ENCODE measurements at places on chromosomes 3 and 15.

GRCh38 chr3:13197795-13198194 lies 124.6 kb upstream of the IQSEC1 start:
- no peak overlapping the region for H3K4me3 ChIP-seq
- no peak overlapping the region for H3K27ac ChIP-seq
- H3K4me1 ChIP-seq, result peaks cover 13% of the 10 kb centered on the region
- H3K36me3 ChIP-seq, result no peaks in the 10 kb centered on the region

DNA sequence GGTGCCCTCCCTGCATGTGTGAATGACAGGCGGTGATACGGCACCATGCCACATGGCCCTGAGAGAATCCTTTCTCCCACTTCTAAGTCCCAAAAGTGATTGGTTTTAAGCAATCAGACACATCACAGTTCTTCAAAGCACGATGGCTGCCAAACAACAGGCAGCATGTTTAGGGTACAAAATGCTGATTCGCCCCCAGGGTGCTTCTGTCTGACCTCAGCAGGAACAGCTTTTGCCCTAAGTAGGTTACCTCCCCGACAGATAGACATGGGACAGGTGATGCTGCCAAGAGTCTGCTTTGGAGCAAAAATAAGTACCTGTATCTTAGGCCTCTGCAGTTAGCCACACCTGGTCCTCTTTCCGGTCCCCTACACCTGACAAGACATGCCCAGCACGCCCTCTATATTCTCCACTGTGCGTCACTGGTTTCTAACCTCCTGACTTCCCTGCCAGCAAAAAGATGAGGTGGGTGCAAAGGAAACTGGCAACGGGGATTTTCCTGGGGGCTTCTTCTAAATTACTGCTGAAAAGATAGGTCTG lies 549.8 kb downstream of the FOXP1 start:
- H3K4me3 ChIP-seq, result no peak overlapping the region
- H3K27ac ChIP-seq, result peak overlapping the region; percentile 59
- DNase-seq, result no peak
- H3K27me3 ChIP-seq, result no peaks in the 10 kb centered on the region

DNA sequence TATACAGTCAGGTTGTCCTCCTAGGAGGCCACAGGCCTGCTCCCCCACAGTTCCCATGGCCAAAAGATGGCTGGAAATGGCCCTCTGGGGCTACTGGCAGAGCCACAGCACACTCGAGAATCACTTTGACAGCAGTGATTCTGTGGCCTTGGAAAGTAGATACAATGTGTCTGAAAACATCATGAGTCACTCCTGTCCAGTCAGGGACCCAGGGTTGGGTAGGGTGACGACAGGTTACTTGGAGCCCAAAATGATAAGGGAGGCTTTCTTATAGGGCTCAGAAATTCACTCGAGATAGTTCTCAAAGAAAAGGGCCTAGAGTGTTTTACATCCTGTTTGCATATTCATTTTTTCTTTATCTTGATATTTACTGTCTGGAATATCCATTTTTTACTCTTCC lies 24.3 kb downstream of the MRPS25 start:
- H3K27ac ChIP-seq, result peak overlapping the region; percentile 73
- H3K27me3 ChIP-seq, result no peaks in the 10 kb centered on the region
- no peak overlapping the region for H3K4me3 ChIP-seq
- no peaks in the 10 kb centered on the region for H3K4me1 ChIP-seq
- peaks cover 18% of the 10 kb centered on the region for H3K36me3 ChIP-seq
- no peak for DNase-seq

GRCh38 chr15:60386615-60387014 lies 11.2 kb downstream of the ANXA2 start:
- no peaks in the 10 kb centered on the region for H3K27me3 ChIP-seq
- no peak overlapping the region for H3K4me3 ChIP-seq
- DNase-seq, result no peak
- peaks cover 30% of the 10 kb centered on the region for H3K4me1 ChIP-seq
- H3K36me3 ChIP-seq, result peaks cover 28% of the 10 kb centered on the region

GRCh38 chr15:50095938-50096821 lies 22.9 kb downstream of the ATP8B4 start:
- no peak for DNase-seq
- no peaks in the 10 kb centered on the region for H3K27me3 ChIP-seq
- no peak overlapping the region for H3K27ac ChIP-seq
- no peaks in the 10 kb centered on the region for H3K36me3 ChIP-seq
- H3K4me3 ChIP-seq, result no peak overlapping the region

DNA sequence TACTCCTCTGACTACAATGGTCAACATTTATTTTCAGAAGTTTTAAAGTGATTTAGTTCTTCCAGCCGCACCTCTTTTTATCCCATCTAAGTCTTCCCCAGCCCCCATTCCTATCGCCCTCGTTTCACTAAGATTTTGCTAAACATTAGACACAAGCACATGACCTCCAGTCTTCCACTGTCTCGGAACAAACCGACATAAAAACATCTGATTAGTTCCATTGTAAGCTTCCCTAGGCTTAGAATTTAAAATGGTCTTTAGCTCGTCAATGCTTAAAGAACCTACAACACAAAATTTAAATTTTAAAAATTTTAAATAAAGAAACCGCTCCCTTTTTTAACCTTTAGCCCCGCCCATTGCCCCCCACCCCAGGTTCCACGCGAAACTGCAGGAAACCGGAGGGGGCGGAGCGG lies 284 bp upstream of the TSC22D2 start:
- H3K36me3 ChIP-seq, result peaks cover 1% of the 10 kb centered on the region
- H3K4me3 ChIP-seq, result peak overlapping the region; percentile 95
- peak overlapping the region; percentile 99 for H3K27ac ChIP-seq

GRCh38 chr3:111751961-111752360 lies 107.1 kb upstream of the PHLDB2 start:
- H3K4me3 ChIP-seq, result no peak overlapping the region
- DNase-seq, result no peak
- no peak overlapping the region for H3K27ac ChIP-seq
- H3K36me3 ChIP-seq, result peaks cover 7% of the 10 kb centered on the region
- no peaks in the 10 kb centered on the region for H3K27me3 ChIP-seq

DNA sequence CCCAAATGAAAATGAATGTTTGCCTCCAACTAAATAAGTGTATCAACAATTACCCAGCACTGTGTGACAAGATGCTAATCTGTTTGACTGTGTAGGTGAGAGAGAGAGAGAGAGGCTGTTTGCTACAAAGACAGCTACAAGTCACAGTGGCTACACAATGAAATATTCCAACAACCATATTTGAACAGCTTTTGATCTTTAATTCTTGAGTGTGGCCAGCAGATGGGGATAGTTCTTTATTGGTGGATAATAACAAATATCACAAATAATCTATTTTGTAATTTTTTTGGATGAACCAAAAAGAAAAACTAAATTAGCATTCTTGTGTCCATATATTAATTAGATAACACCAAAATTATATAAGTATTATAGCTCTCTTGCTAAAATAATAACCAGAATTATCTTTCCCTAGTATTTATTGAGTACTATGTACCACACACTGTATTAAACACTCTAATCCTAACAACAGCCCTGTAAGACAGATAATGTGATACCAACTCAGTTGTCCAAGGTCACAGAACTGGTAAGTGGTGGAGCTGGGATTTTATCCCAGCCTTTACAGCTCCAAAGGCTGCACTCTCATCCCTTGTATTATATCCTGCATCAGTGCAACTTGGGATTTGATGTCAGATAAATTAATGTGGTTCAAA lies 61.9 kb upstream of the C3orf80 start:
- H3K36me3 ChIP-seq, result no peaks in the 10 kb centered on the region
- H3K4me3 ChIP-seq, result no peak overlapping the region
- no peak for DNase-seq
- peaks cover 21% of the 10 kb centered on the region for H3K27me3 ChIP-seq

DNA sequence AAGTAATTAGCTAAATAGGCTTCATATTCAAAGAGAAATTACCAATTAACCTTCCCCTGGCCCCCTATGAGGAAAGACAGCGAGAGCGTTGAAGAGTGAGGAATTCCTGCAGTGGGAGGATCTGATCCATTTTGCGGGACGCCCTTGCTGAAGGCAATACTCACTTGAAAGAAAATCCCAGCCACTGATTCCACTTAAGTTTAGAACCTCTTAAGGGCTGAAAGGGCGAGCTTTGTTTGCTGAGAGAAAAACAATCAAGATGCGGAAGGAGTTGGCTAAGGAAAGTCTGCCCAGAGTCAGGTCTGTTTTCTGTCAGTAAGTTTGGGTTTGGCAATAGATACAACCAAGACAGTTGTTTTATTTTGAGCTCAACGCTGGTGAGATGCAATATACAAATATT lies 102.8 kb upstream of the GBE1 start:
- no peak overlapping the region for H3K27ac ChIP-seq
- no peaks in the 10 kb centered on the region for H3K4me1 ChIP-seq
- no peak overlapping the region for H3K4me3 ChIP-seq
- DNase-seq, result no peak
- no peaks in the 10 kb centered on the region for H3K36me3 ChIP-seq

DNA sequence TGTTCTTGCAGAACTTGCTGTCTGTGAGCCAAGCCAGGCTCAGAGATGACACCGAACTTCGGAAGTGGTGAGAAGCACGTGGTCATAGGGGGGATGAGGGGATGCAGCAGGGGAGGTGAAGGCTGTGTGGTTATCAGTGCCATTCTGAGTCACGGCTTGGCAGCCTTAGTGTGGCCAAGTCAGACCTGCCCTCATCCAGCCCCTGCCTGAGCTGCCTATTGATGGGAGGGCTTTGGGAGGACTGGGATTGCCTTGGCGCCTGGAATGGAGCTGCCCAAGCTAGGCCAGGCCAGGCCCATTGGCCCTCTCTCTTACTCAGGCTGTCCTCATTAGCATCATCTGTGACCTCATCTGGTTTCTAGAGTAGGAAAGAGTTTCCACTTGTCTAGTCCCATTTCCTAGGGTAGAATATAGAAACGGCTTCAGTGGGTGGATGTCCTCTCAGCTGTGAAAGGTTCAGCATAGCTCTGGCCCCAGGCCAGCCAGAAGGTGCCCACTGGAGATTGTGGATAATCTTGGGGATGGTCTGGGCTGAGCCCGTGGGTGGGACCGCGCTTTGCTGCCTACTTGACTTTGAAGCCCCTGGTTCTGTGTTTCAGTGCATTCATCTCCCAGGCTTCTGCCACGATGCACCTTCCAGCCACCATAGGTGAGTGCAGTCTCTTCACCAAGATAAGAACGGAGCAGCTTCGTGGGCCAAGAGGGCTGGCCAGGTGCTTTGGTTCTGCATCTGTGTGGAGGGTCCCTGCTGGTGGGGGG lies 7.2 kb downstream of the FAH start:
- no peak overlapping the region for H3K4me3 ChIP-seq
- H3K36me3 ChIP-seq, result peaks cover 7% of the 10 kb centered on the region
- H3K27ac ChIP-seq, result no peak overlapping the region
- no peaks in the 10 kb centered on the region for H3K27me3 ChIP-seq
- peaks cover 6% of the 10 kb centered on the region for H3K4me1 ChIP-seq
